Mesenchymal stem cell (in vitro differentiated cells and primary cell): ENCODE measurements at places on chromosomes 7 and 10.

DNA sequence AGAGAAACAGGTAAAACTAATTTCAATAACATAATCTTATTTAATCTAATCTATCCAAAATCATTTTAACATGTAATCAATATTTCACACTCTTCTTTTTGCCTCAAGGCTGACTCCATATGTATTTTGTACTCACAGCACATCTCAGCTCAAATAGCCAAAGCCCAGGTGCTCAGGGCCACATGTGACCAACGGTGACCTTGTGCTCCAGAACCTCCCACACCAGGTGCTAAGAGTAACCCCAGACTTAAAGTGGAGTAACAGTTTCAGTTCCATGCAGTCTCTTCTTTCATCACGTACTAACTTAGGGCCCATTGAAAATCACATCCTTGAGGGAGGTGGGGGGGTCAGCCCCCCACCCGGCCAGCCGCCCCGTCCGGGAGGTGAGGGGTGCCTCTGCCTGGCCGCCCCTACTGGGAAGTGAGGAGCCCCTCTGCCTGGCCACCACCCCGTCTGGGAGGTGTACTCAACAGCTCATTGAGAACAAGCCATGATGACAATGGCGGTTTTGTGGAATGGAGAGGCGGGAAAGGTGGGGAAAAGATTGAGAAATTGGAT lies 47.3 kb downstream of the NCAPG2 start:
- H3K4me1 ChIP-seq = peaks cover 3% of the 10 kb centered on the region
- no peak overlapping the region for H3K27ac ChIP-seq
- no peaks in the 10 kb centered on the region for H3K27me3 ChIP-seq

GRCh38 chr10:28838908-28839307 lies 161.6 kb downstream of the BAMBI start:
- H3K27ac ChIP-seq = no peak overlapping the region
- H3K27me3 ChIP-seq = peaks cover 4% of the 10 kb centered on the region
- DNase-seq = peak; percentile 74
- H3K36me3 ChIP-seq = no peaks in the 10 kb centered on the region

GRCh38 chr7:41930538-41931262 lies 227.8 kb upstream of the INHBA start:
- H3K27ac ChIP-seq = no peak overlapping the region
- DNase-seq = no peak
- H3K4me1 ChIP-seq = no peaks in the 10 kb centered on the region
- no peaks in the 10 kb centered on the region for H3K36me3 ChIP-seq
- H3K27me3 ChIP-seq = no peaks in the 10 kb centered on the region

DNA sequence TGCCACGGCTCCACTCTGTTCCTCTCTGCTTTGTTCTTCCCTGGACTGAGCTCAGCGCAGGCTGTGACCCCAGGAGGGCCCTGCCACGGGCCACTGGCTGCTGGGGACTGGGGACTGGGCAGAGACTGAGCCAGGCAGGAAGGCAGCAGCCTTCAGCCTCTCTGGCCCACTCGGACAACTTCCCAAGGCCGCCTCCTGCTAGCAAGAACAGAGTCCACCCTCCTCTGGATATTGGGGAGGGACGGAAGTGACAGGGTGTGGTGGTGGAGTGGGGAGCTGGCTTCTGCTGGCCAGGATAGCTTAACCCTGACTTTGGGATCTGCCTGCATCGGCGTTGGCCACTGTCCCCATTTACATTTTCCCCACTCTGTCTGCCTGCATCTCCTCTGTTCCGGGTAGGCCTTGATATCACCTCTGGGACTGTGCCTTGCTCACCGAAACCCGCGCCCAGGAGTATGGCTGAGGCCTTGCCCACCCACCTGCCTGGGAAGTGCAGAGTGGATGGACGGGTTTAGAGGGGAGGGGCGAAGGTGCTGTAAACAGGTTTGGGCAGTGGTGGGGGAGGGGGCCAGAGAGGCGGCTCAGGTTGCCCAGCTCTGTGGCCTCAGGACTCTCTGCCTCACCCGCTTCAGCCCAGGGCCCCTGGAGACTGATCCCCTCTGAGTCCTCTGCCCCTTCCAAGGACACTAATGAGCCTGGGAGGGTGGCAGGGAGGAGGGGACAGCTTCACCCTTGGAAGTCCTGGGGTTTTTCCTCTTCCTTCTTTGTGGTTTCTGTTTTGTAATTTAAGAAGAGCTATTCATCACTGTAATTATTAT lies 1.2 kb downstream of the CLDN4 start:
- H3K4me3 ChIP-seq = no peak overlapping the region
- no peaks in the 10 kb centered on the region for H3K36me3 ChIP-seq
- no peak for DNase-seq
- peaks cover 32% of the 10 kb centered on the region for H3K4me1 ChIP-seq
- no peak overlapping the region for H3K27ac ChIP-seq
- no peaks in the 10 kb centered on the region for H3K27me3 ChIP-seq

DNA sequence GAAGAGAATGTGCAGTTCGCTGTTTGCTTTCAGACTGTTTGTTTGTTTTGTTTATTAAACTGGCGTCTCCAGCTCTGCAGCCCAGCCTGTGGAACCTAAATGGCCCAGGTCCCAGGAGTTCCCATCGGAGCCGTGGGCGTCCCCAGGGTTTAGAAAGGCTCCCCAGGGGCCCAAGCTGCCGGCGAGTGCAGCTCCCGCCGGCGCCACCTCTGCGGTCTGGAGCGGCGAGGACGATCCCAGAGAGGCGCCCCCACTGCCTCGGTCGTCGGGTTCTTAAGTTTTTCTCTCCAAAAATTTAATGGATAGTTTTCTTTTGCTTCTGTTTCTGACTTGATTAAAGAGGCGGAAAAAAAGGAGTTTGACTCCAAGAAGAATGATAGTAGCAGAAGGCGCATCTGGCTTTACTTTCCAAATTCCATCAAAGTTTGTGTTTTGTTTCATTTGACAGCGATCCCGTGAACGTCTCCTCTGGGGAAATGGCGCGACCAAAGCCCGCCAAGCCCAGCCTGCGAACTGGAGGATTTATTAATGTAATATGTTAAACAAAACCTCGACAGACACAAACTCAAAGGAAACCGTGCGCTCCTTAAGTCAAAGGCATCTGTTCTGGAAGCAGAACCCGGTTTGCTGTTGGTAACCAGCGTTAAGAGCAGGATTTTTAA lies 718 bp upstream of the FZD1 start:
- H3K4me3 ChIP-seq = peak overlapping the region; percentile 93
- no peaks in the 10 kb centered on the region for H3K27me3 ChIP-seq
- H3K4me1 ChIP-seq = peaks cover 21% of the 10 kb centered on the region
- peaks cover 24% of the 10 kb centered on the region for H3K36me3 ChIP-seq
- peak; percentile 55 for DNase-seq

DNA sequence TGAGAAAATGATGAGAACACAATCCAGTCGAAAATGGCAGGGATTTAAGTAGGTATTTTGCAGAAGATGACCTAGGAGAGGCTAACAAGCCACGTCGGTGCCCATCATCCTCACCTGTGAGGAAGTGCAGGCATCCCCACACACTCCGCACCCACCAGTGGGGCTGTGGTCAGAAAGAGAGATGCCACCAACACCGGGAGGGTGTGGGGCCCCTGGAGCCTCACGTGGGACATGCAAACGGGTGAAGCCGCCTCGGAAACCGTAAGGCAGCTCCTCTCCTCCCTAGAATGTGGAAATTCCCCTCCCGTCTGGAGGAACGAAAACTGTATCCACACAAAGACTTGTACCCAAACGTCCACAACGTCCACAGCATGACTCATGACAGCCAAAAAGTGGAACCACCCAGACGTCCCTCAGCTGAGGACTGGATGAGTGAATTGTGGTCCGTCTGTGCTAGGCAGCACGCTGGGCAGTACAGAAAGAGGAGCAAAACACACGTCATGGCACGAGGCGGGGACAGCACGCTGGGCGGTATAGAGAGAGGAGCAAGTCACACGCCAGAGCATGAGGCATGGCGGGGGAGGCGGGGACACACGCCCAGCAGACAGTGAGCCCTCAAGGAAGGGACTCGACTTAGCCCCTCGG lies 246.0 kb downstream of the ELFN1 start:
- H3K27me3 ChIP-seq = no peaks in the 10 kb centered on the region
- DNase-seq = no peak
- no peaks in the 10 kb centered on the region for H3K36me3 ChIP-seq
- no peak overlapping the region for H3K27ac ChIP-seq

- DNase-seq = peak; percentile 34
- H3K4me3 ChIP-seq = no peak overlapping the region
- H3K27me3 ChIP-seq = no peaks in the 10 kb centered on the region
- peaks cover 8% of the 10 kb centered on the region for H3K4me1 ChIP-seq
- peak overlapping the region; percentile 69 for H3K27ac ChIP-seq
Observed at GRCh38 chr7:94700926-94701554, 45.1 kb upstream of the SGCE start.

DNA sequence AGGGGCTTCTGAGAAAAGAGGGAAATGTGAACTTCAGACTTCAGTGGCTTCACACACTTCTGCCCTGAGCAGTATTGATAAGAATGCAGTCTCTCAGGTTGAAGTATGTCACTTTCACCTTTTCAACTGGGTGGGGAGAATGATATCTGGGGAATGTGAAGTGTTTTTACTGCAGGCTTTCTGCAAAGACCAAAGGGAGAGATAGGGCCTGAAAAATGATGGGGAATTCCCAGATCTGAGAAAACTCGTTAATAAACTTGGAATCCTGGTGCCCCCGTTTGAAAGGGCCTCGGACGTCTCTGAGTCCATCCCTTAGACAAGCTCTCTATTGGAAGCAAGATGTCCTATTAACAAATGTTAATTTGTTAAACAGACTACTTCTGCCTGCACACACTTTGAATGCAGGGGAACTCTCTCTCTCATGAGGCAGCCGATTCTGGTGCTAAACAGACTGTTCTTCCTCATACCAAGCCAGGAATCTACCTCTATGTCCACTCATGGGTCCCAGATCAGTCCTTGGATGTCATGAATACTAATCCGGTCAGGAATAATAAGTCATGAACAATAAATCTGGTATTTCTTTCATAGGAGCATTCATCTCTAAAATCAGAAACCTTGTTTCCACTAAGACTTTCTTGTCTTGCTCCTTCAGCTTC lies 193.6 kb downstream of the JCAD start:
- peak; percentile 22 for DNase-seq
- peak overlapping the region; percentile 67 for H3K27ac ChIP-seq
- H3K4me3 ChIP-seq = no peak overlapping the region
- no peaks in the 10 kb centered on the region for H3K36me3 ChIP-seq
- H3K4me1 ChIP-seq = peaks cover 16% of the 10 kb centered on the region

GRCh38 chr7:85573346-85573745 lies 386.5 kb upstream of the SEMA3D start:
- H3K4me1 ChIP-seq = peaks cover 1% of the 10 kb centered on the region
- no peak overlapping the region for H3K4me3 ChIP-seq
- no peaks in the 10 kb centered on the region for H3K27me3 ChIP-seq
- H3K27ac ChIP-seq = no peak overlapping the region
- DNase-seq = no peak
- no peaks in the 10 kb centered on the region for H3K36me3 ChIP-seq

DNA sequence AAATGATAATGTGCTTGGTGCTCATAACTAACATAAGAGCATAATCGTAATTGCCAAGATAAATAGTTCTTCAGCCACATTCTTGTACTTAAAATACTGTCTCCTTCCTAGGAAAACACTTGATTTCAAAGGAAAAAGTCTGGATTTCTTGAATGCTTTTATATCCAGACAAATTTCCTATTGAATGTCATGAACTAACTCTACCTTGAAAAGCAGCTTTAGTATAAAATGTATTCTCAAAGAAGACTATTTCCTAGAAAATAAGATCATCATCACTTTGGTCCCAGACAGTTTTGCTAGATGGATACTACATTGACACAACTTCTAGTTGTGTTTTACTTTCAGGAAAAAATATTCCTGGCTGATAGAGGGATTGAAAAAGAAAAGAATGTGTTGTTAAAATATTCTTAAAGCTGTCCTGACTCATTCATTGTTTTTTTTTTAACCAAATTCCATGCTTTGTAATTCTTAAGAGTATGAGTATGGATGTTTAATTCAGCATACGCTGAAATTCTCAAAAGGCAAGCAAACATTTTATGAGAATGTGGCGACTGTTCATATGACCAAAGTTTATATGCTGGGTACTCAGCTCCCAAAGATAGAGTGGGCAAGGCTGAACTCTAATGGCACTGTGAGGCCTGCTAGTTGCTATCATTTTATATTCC lies 106.1 kb downstream of the PPP1R3A start:
- H3K27ac ChIP-seq = no peak overlapping the region
- H3K4me1 ChIP-seq = no peaks in the 10 kb centered on the region
- no peaks in the 10 kb centered on the region for H3K36me3 ChIP-seq
- no peak overlapping the region for H3K4me3 ChIP-seq

- no peaks in the 10 kb centered on the region for H3K36me3 ChIP-seq
- peaks cover 10% of the 10 kb centered on the region for H3K27me3 ChIP-seq
Observed at GRCh38 chr10:13072339-13072738, 27.6 kb upstream of the OPTN start.

GRCh38 chr7:93205046-93205445 lies 21.2 kb downstream of the HEPACAM2 start:
- no peak overlapping the region for H3K4me3 ChIP-seq
- H3K27ac ChIP-seq = no peak overlapping the region
- peaks cover 6% of the 10 kb centered on the region for H3K27me3 ChIP-seq

- DNase-seq = no peak
- H3K27me3 ChIP-seq = peaks cover 27% of the 10 kb centered on the region
- peaks cover 12% of the 10 kb centered on the region for H3K4me1 ChIP-seq
- H3K27ac ChIP-seq = no peak overlapping the region
- H3K36me3 ChIP-seq = no peaks in the 10 kb centered on the region
Observed at GRCh38 chr10:1739751-1740150, 2.4 kb upstream of the ADARB2 start.

GRCh38 chr10:20007426-20007825 lies 191.2 kb downstream of the PLXDC2 start:
- H3K27me3 ChIP-seq = no peaks in the 10 kb centered on the region
- no peak overlapping the region for H3K27ac ChIP-seq
- H3K4me1 ChIP-seq = peaks cover 2% of the 10 kb centered on the region
- no peaks in the 10 kb centered on the region for H3K36me3 ChIP-seq

- no peaks in the 10 kb centered on the region for H3K27me3 ChIP-seq
- H3K36me3 ChIP-seq = peaks cover 8% of the 10 kb centered on the region
- H3K4me1 ChIP-seq = peaks cover 67% of the 10 kb centered on the region
- DNase-seq = peak; percentile 96
Observed at GRCh38 chr7:74479961-74480829, 26.5 kb downstream of the GTF2IRD1 start.

DNA sequence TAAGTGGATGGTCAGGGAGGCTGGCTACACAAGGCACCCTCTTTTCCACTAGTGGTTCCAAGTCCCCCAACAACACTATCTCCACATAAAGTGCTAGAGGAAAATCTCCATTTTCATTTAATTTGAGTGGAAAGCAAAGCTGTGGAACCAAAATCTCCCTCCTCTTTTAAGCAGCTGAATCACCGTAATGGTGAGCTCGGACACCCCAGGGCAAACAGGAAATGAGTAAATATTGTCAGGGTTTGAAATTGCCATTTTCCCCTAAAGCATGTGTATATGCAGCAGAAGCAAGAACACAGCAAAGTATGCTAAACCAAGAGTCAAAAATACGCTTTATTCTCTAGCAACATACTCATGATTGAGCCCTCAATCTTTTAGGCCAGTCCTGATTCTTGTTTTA lies 143.7 kb downstream of the GPAM start:
- H3K27me3 ChIP-seq = no peaks in the 10 kb centered on the region
- no peak overlapping the region for H3K4me3 ChIP-seq
- no peak overlapping the region for H3K27ac ChIP-seq
- no peaks in the 10 kb centered on the region for H3K4me1 ChIP-seq
- no peaks in the 10 kb centered on the region for H3K36me3 ChIP-seq

DNA sequence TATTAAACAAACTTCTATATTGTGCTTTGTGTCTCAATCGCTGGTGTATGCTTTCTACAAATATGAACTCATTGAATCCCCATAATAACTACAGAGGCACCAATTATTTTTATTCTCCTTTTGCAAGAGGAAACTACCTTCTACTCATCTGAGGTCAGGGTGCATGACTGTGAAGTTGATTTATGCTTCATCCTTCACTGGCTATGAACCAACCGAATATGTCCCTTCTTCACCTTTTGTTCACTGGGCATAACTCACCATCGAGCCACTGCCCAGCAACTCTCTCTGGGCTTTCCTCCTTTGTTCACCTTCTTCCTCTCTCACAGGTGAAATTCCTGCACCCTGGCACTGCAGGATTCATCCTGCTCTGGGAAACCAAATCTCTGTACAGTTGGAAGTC lies 61.3 kb upstream of the PFKP start:
- H3K36me3 ChIP-seq = no peaks in the 10 kb centered on the region
- no peak overlapping the region for H3K27ac ChIP-seq
